ENCODE measurements at places on chromosomes 4 and X.
A peak's percentile ranks its signal among the peaks of the same experiment; 100 is the strongest.

GRCh38 chrX:20517565-20517964, 250.9 kb upstream of the RPS6KA3 start:
- DNase-seq = no peak

GRCh38 chr4:54844911-54845310, 187.2 kb downstream of the KIT start:
- no peak for DNase-seq

- DNase-seq = no peak
Measured at GRCh38 chr4:56976283-56976836, 1.0 kb downstream of the NOA1 start.

GRCh38 chr4:85740431-85740861, 265.5 kb downstream of the ARHGAP24 start:
- peak; percentile 77 for DNase-seq

GRCh38 chr4:163595580-163595979, 101.1 kb downstream of the TMA16 start:
- DNase-seq = no peak

DNA sequence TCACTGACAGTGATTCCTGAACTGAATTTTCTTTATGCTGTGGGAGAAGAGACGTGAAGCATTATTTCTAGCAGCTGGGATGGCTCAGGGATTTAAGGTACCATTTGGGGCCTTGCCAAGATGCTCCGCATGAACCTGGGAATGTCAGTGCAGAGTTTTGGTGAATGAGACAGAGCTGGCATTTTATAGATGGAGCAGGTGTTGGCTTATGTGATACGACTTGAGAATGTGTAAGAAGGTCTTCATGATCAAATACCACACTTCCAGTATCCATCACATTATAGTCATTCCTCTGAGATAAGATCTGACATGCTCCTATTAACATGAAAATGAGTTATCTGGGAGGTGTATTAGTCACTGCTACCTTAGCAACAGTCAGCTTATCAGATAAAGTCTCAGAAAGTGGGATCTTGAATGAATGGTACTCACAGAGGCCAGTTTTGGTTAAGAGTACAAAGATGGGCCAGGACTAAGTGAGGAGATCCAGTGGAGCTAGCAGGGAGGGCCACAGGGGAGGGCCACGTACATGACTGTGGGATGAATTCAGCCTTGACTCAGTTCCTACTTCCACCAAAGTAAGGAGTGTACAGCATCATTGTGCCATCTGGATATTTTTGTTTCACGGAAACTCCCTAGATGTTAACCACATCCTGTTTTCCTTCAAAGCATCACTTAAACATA, 116.7 kb downstream of the SPCS3 start:
- DNase-seq = no peak

DNA sequence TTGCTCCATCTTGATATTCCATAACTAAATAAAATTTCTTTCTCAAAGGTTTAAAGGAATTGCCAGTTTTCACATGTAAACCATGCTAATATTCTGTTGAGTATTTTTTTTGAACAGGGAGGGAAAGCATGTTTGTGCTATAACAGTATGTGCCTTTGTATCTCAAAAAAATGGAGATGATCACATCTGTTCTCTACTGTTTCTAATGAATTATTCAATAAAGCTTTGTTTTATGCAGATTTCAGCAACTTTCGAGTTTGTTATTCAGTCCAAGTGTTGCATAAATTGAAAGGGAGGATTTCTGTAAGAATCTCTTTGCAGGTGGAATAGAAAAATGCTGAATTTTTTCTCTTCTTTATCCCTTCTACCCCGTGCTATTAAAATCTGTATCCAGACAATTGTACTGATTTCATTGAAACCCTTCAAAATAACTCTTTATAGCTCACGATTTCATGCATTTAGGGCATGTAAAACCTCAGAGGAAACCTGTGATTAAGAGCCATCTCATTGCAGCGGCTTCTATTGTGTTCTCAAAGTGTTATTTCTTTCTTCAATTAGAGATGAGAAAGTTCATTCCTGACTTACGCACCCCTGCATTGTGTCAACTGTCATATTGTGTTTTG, 42.1 kb downstream of the NEIL3 start:
- no peak for DNase-seq
